LHCN-M2 (cell line): ENCODE measurements at places on chromosomes 3 and 15. TPM values are rescaled to one million over a fixed set of nuclear protein-coding genes. Genes with fewer than 3 reads are reported as not detected.
A peak's percentile ranks its signal among the peaks of the same experiment; 100 is the strongest.

GRCh38 chr3:171293142-171293782 is 166.9 kb downstream of the TNIK start:
- no peak for DNase-seq

GRCh38 chr3:106797461-106797860 is 579.8 kb upstream of the CCDC54 start:
- no peak for DNase-seq

DNA sequence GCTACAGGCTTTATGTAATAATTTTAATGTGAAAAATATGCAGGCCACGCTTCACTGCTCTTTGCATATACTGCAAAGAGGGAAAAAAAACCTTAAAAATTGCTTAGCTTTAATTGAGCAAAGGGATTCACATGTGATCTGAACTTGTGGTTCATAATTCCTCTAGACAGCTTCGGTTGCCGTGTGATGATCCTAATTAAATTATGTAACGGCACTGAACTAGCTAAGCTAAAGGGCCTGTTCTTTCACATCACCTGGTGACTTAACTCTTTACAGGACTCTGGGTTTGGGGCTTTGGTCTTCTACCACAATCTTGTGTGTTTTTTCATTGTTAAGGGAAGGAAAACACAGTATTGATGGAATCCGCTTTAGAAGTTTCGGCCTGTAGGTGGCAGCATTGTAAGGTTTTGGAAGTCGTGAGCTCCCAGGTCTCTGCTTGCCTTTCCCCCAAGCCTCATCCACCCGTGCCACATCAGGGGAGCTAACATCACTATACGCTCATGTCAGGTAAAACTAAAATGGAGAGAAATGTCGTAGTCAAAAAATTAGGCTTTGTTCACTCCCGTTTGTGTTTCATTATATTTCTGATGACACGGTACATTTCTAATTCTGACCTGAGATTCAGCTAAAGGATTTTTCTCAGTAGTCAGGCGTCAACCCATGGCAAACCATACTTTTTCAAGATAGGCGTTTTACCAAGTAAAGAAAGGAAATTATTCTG is 205.6 kb upstream of the DPH6 start:
- DNase-seq = peak; percentile 72

DNA sequence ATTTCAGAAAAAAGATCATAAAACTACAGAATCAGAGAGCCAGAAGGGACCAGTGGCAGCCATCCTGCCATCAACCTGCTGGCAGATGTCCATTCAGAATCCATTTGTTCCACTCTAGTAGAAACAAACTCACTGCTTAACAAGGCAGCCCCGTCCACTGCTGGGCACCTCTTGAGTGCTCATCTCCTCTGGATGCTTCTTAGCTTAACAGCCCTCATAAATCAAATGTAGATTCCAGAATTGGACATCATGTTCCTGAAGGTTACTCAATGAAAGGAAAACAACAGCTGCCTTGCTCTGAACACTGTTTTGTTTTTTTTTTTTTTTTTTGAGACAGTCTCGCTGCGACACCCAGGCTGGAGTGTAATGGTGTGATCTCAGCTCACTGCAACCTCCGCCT is 37.3 kb downstream of the ABCC5 start:
- DNase-seq = peak; percentile 98

- no peak for DNase-seq
These were observed 20.3 kb upstream of the BMF start for GRCh38 chr15:40128766-40129660.

DNA sequence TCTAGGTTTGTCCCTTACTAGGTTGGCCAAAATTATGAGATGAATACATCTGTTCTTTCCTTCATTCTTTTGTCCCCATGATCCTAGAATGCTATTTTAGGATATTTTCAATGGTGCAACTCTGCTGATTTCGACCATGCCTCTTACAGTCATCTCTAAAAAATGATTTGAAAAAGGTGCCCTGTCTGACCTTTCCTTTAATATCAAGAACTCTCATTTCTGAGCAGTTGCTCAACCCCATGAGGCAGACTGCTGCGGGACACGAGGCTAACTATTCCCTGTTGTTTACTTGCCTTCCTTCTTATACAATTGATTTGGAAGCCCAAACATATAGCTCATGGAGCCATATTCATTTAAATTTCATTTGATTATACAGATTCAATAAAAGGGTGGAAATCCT is 14.6 kb downstream of the PLSCR2 start:
- DNase-seq = peak; percentile 72

- DNase-seq = no peak
These were observed 441.5 kb upstream of the RARB start for GRCh38 chr3:24986612-24987011.

DNA sequence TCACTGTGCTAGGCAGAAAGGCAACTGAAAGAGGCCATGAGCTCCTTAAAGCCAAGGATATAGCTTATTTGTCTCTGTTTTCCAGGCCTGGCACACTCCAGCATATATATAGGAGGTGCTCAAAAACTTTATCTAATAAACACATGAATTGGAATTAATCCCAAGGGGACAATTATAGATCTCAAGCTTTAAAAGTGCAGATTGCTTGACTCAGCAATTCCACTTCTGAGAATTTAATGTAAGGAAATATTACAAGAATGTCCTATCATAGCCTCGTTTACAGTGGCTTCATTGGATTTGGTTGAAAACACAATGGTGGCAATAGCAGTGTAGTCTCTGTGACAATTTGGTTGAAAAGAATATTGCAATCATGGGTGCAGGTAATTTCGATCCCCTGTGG is 267.3 kb downstream of the SHQ1 start:
- no peak for DNase-seq

GRCh38 chr3:44963571-44964325 is 12.2 kb downstream of the ZDHHC3 start:
- DNase-seq = no peak

DNA sequence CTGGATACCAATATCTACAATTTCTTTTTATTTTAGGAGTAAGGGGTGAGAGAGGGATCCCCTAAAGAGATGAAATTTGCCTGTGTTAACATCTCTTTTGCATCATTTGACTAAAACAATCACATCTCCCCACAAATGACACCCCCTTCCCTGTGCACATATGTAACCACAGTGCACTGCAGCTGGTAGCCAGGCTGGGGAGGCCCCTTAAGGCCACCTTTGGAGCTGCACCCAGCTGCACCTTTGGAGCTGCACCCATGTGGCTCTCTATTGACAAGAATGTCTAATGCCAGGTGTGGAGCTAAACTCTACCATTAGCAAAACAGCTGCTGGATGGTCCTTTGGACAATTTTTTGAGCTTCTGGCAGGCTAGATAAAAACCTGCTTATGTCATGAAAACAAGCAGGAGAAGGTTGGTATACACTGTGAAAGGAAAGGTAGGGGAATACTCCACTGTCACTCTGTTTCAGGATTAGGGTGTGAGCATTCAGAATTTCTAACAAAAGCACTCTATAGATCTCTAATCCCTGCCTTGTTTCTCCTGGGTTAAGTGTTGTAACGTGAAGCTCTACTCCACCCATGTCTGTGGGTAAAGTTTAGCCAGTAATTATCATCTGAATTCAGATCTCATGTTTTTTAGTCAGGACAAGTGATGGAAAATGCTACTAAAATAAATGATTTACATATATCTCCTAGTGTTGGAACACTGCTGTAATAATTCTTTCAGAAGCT is 52.1 kb downstream of the TFG start:
- no peak for DNase-seq

- DNase-seq = no peak
These were observed 81.4 kb downstream of the FOXP1 start for GRCh38 chr3:71502066-71502625.

DNA sequence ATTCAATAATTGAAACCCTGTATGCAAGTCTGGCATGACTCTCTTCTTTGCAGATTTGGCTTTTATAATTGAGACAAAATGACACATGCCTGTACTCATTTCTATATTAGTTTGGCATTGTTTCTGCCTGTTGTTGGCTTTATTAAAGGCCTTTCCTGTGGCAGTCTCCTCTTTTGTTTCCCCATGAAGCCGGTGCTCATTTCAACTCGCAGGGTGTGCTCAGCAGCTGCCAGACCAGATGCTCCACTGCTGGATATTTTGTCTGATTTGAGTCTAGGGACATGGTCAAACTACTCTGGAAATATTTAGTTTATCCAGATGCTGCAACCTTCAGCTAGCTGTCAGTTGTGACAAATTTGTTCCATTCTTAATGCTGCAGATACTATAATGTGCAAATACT is 445.3 kb downstream of the NAALADL2 start:
- DNase-seq = peak; percentile 36

DNA sequence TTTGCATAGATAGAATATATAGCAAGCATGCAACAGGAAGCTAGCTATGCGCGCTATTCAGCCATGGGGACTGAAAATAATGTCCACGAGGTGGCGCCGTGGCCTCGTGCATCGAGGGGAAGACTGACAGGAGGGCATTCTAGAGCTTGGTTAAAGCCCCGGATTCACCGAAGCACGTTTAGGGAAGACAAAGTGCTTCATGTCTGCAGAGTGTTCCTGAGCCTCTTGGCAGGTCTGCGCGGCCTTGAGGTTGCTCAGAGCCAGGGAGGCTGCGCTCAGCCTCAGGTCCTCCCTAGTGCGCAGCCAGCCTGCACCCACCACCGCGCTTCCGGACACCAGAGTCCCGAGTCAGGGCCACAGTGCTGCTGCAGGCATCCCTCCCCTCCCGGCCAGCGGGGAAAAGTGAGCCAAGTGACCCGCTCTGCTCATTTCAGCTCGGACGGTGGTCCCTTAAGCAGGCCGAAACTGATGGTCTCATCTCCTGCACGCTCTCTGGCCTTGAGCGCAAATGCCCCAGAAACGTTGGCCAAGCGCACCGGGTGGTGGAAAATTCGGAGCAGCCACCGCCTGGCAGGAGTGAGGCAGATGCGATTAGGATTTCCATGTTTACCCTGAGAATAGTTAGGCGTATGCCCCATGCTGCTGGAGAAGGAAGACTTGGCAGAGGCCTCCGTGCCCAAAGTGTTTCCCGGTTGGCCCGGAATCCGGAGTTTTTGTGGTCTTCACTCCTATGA is 24.8 kb downstream of the GABRA5 start:
- peak; percentile 47 for DNase-seq

DNA sequence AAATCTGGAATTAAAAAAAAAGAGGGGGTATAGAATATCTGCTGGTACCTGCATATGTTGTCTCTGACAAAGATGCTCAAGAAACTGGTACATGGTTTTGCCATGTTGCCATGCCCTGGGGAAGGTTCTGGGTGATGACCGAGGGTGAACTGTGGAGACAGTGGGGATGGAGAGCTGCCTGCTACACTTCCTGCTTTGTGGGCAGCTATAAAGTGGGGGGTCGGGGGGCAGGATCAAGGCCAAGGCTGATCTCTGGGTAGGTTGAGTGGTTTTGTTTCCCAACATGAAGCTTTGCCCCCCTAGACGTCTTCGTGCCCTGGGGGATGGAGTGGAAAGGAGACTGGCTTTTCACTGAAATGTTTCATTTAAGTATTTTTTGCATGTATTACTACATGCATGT is 74.6 kb downstream of the IQSEC1 start:
- DNase-seq = no peak

DNA sequence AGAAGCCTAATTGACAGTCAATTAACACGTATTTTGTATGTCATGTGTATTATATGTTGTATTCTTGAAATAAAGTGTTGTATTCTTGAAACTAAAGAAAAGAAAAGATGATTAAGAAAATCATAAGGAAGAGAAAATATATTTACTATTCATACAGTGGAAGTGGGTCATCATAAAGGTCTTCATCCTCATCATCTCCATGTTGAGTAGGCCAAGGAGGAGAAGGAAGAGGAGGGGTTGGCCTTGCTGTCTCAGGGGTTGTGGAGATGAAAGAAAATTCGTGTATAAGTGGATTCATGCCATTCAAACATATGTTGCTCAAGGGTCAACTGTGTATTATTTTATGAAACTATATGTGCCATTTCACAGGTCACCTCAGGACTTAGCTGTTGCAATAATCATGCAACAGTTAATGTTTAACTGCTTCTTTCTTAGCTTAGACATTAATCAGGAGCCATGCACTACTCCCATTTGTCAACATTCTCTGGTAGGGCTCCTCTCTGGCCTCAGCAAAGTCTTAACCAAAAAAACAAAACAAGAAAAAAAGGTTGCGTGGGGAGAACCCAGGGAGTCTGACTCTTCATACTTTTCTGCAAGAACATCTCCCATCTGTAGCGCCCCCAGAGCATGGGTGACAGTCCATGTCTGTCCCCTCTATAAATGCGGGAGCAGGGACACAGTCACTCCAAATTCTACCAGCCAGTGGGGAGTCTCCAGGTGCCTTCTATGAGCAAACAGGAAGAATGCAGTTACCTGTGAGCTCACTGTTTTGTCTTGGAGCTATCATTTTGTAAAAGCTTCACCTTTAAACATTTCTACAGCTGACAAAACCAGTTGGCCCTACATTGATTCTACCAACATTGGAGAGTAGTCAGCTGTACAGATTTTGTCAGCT is 19.9 kb upstream of the LRRC2 start:
- DNase-seq = no peak

DNA sequence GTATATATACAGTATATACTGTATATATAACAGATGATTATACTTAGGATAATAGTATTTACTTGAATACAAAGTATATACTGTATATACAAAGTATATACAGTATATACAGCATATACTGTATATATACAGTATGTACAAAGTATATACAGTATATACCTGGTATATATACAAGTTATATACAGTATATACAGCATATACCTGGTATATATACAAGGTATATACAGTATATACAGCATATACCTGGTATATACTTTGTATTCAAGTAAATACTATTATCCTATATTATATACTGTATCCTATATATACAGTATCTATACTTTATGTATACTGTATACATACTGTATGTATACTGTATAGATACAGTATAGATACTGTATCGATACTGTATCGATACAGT is 14.6 kb upstream of the CPOX start:
- no peak for DNase-seq

- no peak for DNase-seq
These were observed 756.6 kb upstream of the BCHE start for GRCh38 chr3:166593776-166594175.

DNA sequence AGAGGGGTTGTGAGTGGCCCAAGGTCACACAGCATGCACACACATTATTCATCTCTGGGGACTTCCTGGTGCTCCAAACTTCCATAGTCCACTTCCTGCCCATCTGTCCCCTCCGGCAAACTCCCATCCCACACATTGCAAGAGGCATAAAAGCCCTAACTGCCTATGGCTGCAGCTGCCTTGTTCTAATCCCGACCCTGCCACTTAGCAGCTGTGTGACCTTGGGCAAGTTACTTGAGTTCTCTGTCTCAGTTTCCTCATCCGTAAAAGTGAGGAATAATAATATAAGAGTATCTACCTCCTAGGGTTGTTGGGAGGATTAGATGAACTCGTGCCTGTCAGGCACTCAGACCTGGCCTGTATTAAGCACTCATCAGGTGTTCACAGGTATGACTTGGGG is 84.2 kb downstream of the SMAD6 start:
- no peak for DNase-seq

GRCh38 chr3:194283221-194284006 is 67.7 kb downstream of the CPN2 start:
- no peak for DNase-seq

Gene ALS2CL
- total RNA-seq = 0.23 and 0.96 TPM in 2 replicates

Gene ESYT3
- 0.90 and 1.0 TPM in 2 replicates for total RNA-seq

Gene GOLGA8G
- under 0.01 and 0.11 TPM in 2 replicates for total RNA-seq

Gene PTX3
- 124 and 161 TPM in 2 replicates for total RNA-seq

Gene CADPS
- total RNA-seq = 0.11 TPM in 1 of 2 replicates, not detected in the other

Gene ROPN1
- not detected in 2 replicates for total RNA-seq

Gene ACP3
- total RNA-seq = 0.80 and 1.7 TPM in 2 replicates

Gene ZSCAN29
- 20.8 and 24.2 TPM in 2 replicates for total RNA-seq

Gene TMCC1
- 6.3 and 12.0 TPM in 2 replicates for total RNA-seq
